Suprapubic skin (tissue), 4 donors: ENCODE measurements at places on chromosomes 7 and 10. TPM values are rescaled to one million over a fixed set of nuclear protein-coding genes. Genes with fewer than 3 reads are reported as not detected.

Gene NEUROD6
- not detected for total RNA-seq

Gene TLX1
- not detected for total RNA-seq

Gene DPP6
- total RNA-seq: 0.30 TPM

Gene SYT15B
- total RNA-seq: 1.4 TPM

Gene FAM20C
- 20.4 TPM for total RNA-seq

Gene TBX20
- total RNA-seq: not detected

Gene EPHB6
- total RNA-seq: 299 TPM

Gene FKBP6
- total RNA-seq: not detected

Gene HK1
- 142 TPM for total RNA-seq

Gene SPDYE2
- total RNA-seq: not detected
